ENCODE measurements at places on chromosomes 16 and 17.

- DNase-seq: no peak
Measured at GRCh38 chr17:35170968-35171771, 23.0 kb downstream of the SLC35G3 start.

DNA sequence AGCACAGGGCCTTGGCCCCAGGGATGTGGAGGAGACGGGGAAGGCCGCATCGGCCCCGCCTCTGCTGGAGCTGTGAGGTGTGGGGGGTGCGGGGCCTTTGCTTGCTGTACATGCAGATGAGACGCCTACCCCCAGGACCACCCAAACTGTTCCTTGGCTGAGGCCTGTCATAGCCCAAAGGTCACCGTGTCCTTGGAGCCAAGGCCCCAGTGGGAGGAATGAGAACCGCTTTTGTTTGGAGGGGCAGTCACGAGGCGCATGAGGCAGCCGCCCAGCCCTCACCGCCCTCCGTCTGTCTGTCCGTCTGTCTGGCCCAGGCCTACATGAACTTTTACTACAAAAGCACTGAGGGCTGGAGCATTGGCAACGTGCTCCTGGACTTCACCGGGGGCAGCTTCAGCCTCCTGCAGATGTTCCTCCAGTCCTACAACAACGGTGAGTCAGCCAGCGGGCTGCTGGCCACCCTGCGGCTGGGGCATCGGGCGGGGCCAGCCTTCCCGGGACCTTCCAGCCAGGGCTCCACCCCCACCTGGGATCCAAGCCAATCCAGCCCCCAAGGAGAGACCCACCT lies 8.8 kb downstream of the TAX1BP3 start:
- peak; percentile 60 for DNase-seq

GRCh38 chr17:58786586-58787295 lies 31.1 kb downstream of the PPM1E start:
- DNase-seq: peak; percentile 35

DNA sequence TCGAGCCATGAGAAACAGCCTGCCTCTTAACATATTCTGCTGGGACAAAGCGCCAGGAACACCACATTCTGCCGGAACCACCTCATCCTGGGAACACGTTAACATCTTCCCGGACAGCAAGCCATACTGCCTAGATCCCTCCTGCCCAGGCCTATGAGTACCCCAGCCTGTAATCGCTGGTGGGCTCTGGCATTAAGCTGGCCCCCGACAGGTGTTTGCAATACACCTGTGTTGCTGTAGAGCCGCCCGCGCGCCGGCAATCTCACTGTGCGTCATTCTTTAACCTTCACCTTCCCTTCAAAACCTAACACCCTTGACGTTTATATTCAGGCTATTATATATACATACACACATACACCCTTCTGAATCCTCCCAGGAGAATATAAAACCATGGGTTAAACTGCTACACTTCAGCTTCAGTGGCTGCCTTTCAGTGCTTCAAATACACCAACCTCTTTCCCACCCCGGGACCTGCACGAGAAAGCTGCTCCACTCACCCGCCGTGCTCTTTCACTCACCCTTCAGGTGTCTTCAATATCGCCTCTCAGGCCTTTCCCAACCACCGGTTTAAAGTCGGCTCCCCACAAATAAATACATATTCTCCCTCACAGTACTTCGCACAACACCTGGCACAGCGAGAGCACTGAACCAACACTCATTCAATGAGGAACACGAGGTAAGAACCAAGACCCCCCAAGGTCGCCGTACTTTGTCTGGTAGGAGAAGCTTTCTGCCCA lies 1.0 kb upstream of the ENDOV start:
- DNase-seq: no peak

- no peak for DNase-seq
Measured at GRCh38 chr16:24775455-24775854, 46.0 kb downstream of the TNRC6A start.

Data from RCC 7860 (cell line).